Spleen (tissue), 13 donors: ENCODE measurements at places on chromosomes 5 and 9. TPM values are rescaled to one million over a fixed set of nuclear protein-coding genes. Genes with fewer than 3 reads are reported as not detected.

DNA sequence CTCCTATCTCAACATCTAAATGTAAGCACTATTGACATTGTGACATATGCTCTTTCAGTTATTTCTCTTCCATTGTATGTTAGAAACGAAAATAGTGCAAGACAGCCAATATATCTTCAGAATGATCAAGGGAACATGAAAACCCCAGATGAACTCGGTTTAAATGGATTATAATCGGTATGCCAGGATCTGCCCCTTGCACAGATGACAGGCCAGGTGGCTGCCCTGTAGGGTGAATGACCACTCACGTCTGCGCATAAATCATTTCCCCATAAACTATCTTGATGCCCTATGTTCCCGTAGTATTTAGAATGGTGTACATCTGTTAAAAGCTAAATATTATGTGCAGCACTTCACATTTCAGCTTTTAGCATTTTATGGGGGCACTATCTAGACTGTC is 69.7 kb upstream of the RANBP3L start:
- DNase-seq: no peak

Gene GFI1B
- polyA plus RNA-seq: 0.14 TPM

GRCh38 chr5:139268364-139269202 is 25.0 kb upstream of the MATR3 start:
- DNase-seq: no peak

Gene DMRTA1
- polyA plus RNA-seq: 0.35 TPM

Gene DEPDC1B
- 4.0 TPM for polyA plus RNA-seq

Gene SLC4A9
- 0.03 TPM for polyA plus RNA-seq

Gene KIF20A
- polyA plus RNA-seq: 0.83 TPM

GRCh38 chr5:14587150-14587549 is 5.6 kb downstream of the OTULINL start:
- DNase-seq: peak; percentile 80

DNA sequence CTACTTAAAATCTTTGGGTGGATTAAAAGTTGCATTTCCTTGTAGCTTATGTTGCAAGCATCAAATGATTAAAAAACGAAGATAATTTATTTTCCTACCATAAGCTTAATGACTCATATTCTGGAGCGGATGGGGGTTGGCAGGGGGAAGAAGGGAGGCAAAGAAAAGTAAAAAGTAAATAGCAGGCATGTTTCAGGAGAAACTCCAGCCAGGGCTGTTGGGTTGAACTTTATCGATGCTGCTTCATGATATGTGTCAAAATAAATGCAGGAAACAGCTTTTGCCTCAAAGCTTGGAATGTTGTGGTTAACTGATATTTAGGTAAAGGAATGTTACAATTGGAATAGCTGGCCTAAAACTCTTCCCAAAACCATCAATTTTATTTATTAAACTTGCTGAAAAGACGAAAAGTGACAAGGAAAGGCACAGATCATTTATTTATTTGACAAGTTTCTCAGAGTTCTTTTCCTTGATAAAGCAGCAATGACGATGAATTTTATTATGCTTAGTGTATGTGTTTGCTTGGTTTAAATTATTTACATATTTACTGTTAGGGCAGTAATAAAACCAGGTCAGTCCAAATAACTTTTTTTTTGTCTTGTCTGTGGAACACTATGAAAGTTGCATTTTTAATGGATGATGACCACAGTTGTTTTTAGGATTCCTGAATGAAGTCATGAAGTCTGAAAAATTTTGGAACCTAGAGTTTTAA is 177.9 kb downstream of the PCSK1 start:
- no peak for DNase-seq

DNA sequence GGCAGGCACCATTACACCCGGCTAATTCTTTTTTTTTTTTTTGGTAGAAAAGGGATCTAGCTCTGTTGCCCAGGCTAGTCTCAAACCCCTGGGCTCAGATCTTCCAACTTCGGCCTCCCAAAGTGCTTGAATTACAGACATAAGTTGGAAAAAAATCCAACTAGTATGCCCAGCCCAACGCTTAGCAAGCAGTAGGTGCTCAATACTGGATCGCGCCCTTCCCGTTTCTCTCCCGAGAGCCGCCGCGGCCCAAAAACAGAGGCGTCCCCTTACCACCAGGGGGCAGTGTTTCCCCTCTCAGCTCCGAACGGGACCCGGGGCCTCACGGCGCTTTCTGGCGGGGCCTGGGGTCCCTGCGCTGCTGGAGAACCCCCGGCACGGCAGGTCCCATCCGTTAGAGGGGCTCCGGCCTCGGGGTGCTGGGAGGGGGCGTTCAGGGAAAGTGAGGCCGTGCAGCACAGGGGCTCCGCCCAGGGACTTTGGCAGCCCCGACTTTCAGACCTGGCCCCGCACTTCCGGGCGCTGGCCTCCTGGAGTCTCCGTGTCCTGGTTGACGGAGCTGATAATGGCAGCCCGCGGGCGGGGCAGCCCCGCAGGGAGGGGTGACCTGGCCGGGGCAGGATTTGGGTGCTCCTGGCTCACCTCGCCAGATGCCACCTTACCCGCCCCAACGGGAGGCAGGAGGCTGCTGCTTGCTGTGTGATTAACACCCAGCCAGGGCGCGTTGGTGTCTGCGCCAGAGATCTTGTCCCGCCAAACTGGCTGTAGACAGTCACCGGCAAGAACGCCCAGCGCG is 15.2 kb downstream of the PTGES start:
- DNase-seq: peak; percentile 94

Gene SH3PXD2B
- polyA plus RNA-seq: 2.4 TPM

Gene B4GALT7
- 43.8 TPM for polyA plus RNA-seq

DNA sequence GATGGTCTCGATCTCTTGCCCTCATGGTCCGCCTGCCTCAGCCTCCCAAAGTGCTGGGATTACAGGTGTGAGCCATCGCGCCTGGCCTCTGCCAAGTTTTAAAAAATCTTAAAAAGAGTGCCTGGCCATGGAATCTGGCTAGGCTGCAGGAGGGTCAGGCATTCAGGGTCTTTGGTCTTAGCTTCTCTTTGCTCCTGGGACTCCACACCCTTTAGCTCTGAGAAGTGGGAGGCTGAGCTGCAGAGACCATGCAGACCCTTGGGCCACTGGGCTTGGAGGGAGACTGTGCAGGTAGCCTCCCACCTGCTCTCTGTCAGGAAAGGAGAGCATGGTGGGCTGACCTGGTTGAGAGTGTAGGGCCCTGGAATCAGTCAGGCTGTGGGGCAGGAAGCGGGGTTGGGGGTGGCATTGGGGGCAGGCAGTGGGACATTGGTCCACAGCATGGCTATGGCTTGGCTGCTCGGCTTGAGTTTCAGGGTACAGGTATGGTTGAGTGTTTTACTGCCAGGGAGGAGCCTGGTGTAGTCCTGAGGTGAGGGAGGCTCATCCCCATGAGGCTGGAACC is 20.8 kb downstream of the PHF2 start:
- no peak for DNase-seq

DNA sequence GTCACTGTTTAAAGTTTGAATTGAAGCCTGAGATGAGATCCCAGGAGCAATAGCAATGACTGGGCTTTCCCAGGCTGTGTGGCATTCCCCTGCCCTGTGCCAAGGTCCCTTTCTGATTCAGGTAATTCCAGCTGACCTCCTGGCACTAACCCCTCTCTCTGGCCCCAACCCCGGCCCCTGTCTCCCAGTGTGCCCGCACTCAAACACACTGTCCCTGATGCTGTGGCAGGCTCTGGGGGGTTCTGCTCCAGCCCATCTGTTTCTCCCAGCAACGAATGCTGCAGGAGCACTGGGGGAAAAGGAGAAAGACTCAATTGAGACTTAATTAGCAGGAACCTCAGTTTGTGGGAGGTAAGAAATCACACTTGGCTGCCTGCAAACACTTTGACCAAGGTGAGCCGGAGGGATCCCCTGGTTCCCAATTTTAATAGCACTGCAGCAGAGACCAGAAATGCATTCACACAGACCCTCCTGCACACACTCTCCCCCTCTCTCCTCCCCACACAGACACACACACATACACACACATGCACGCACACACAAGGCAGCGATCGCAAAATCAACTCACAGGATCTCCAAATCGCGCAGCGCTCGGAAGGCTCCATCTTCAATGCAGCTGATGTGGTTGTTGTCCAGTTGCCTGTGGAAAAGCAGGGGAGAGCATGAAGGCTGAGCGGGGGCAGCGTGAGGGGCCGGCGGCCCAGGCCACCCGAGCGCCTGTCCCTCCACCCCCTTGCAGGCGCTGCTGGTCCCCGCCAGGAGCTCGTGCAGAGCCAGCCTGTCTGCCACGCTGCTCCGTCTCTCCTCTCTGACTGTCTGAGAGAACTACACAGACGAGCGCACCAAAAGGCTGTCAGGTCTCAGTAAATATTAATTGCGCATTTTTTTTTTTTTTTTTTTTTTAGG is 265.1 kb upstream of the PANK3 start:
- no peak for DNase-seq

- no peak for DNase-seq
Measured at GRCh38 chr9:27505744-27506161, 18.3 kb upstream of the IFNK start.

Gene GRXCR2
- not detected for polyA plus RNA-seq

Gene ACOT12
- polyA plus RNA-seq: not detected

DNA sequence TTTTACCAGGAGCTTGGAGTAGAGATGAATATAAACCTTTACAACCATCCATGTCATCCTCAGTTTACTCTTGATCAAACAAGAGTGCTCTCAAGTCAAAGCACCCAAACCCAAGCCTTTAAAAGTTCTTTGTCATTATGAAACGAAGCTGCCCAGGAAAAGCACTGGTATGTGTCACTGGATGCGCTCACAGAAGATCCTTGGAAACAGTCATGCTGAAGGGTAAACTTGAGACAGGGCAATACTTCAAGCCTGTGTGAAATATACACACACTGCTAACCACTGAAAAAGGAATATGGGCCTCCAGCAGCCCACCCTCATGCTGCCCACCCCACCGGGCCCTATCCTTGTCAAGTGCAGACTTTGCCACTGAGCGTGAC is 84.5 kb downstream of the PRRT1B start:
- DNase-seq: no peak

- no peak for DNase-seq
Measured at GRCh38 chr5:143231973-143232812, 171.3 kb downstream of the NR3C1 start.

Gene PPIC
- 2.3 TPM for polyA plus RNA-seq

- DNase-seq: no peak
Measured at GRCh38 chr9:135346438-135347050, 133.0 kb upstream of the PPP1R26 start.

- DNase-seq: peak; percentile 84
Measured at GRCh38 chr5:95081500-95081960, 203.4 kb downstream of the MCTP1 start.

Gene CCL27
- 0.32 TPM for polyA plus RNA-seq

DNA sequence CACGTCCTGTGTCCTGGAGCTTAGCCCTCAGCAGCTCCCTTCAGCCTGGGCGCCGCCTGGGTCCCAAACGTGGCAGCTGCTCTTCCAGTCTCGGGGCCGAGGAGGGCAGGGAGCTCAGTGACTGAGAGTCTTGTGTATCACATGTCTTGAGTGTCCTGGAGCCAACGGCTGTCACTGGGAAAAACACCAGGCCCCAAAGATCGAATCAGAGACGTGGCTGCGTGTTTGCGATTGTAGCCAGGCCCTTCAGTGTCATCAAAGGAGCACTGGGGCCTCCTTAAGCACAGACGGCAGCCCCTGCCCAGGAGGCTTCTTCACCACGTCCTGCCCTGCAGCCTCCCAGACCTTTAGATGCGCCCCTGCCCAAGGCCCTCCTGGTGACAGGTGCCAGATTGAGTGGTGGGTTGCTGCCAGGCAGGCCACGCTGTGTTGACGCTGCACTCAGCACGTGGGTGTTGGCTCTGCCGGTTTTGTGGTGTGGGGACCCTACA is 5.7 kb upstream of the EXOC3 start:
- DNase-seq: peak; percentile 67

Gene IRX1
- polyA plus RNA-seq: not detected

Gene PRRC1
- polyA plus RNA-seq: 11.9 TPM

DNA sequence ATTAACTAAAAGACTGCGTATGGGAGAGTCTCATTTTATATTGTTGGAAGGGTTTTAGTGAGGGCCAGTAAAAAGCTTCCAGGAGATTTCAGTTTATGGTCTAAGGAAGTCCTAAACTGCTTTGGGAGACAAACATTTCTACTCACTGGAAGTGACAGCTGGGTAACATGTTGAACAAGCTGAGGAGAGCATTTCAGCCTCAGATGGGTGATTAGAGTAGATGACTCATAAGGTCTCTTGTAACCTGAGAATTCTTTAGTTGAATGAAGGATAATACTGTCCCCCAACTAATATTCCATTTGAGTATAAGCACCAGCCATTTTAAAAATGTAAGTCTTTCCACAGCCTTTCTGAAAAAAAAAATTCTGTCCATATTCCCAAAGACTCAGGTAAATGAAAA is 218.0 kb upstream of the C9orf72 start:
- no peak for DNase-seq

DNA sequence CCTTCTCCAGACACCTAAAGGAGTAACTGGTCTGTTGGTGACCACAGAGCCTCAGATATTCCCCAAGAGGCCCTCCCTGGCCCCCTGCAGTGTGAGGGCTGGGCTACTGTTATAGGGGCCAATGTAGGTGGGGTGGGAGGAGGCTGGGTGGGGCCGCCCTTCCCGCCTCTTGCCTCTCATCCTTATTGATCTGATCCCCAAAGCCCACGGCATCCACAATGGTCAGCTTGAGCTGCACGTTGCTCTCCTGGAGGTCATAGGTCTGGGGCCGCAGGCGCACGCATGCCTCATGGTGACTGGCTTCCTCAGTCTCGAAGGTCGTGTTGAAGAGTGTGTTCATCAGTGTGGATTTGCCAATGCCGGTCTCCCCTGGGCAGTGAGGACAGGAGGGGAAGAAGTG is 13.0 kb downstream of the SEPTIN8 start:
- no peak for DNase-seq

Gene PCDHB8
- polyA plus RNA-seq: not detected

DNA sequence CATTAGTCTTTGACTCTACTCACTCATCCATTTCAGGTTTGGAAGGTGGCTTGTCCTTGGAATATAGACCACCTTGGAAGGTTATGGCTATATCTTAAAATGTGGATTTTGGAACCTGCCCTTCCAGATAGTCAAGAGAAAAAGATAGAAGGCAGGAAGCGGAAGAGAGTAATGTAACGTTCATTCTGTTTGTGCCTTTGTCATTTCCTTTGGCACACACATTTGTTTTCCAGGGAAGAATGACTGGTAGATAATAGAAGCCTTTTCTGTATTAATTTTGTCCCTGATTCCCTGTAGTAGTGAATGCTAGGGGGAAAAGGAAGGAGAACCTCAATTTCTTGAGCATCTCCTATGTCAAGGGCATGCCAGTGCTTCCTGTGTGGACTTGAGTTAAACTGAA is 54.7 kb downstream of the PPIC start:
- no peak for DNase-seq

Gene FNBP1
- 54.9 TPM for polyA plus RNA-seq

DNA sequence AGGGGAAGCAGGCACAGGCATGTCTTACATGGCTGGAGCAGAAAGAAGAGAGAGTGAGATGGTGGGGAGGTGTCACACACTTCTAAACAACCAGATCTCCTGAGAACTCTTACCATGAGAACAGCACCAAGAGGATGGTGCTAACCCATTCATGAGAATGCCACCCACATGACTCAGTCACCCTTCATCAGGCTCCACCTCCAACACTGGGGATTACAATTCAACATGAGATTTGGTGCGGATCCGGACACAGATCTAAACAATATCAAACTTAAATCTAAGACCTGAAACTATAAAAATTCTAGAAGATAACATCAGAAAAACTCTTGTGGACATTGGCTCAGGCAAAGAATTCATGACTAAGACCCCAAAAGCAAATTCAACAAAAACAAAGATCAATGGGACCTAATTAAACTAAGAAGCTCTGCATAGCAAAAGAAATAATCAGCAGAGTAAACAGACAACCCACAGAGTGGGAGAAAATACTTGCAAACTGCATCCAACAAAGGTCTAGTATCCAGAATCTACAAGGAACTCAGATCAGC is 65.4 kb downstream of the SPATA31C2 start:
- DNase-seq: no peak

Gene OR1L6
- not detected for polyA plus RNA-seq
